DMS79 treated with DMSO at 0.1 percent for 48 hours (cell line): ENCODE measurements at places on chromosomes 5 and 9.
A peak's percentile ranks its signal among the peaks of the same experiment; 100 is the strongest.

GRCh38 chr9:16552252-16552651 is 318.2 kb downstream of the BNC2 start:
- no peak for DNase-seq

GRCh38 chr9:11326231-11326630 is 713.4 kb upstream of the PTPRD start:
- DNase-seq, result no peak

GRCh38 chr5:168365581-168366081 is 74.2 kb downstream of the WWC1 start:
- peak; percentile 10 for DNase-seq

DNA sequence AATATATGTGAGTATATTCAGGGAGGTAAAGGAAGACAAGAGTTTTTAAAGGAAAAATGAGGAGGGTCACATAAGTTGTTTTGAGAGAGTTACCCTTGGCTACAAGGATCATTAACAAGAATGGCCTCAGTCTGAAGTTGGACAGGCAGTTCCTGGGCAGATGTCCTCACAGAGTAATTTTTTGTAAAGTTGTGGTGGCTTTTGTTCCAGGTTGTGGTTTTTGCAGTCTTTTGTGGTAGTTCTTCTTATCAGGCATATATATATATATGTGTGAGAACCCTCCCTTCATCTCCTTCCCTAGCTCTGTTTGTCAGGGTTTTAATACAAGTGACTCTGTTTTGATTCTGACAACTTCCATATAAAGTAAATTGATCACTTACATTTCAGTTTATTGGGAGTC is 60.0 kb downstream of the CSNK1G3 start:
- no peak for DNase-seq

- DNase-seq, result peak; percentile 24
Observed at GRCh38 chr5:50655067-50655809, 11.2 kb upstream of the PARP8 start.

DNA sequence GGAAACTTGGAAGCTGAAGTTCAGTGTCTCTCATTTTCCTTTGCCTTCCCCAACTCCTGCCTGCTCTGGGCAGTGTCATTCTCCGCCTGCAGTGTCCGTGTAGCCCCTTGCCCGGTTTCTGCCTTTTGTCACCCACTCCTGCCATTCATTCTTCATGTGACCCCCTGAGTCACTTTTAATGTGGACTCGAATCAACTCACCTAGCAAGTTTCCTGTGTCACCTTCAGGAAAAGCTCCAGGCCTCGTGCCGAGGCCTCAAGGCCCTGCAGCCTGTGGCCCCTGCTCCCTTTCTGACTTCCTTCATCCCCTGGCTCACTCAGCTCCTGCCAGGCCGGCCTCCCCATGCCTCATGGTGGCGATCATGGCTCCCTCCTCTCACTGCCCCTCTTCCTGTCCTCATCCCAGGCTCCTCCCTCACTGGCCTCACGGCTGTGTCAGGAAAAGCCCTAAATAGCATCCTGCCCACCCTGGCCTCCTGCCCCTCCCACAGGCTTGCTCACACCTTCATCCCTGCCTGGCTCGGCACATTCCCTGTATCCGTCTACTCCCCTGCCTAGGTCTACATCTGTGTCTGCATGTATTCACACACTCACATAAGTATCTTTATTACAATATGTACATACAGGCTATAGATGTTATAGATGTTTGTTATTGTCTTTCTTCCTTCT is 294.9 kb downstream of the MED10 start:
- no peak for DNase-seq

GRCh38 chr9:114250648-114251047 is 72.2 kb upstream of the ORM1 start:
- no peak for DNase-seq
